ENCODE measurements at places on chromosomes 3 and 15. TPM values are rescaled to one million over a fixed set of nuclear protein-coding genes. Genes with fewer than 3 reads are reported as not detected.
A peak's percentile ranks its signal among the peaks of the same experiment; 100 is the strongest.

Gene RBMS3
- 3.0 TPM for total RNA-seq

Gene SLC27A2
- 33.5 TPM for total RNA-seq

Gene DPPA2
- total RNA-seq, result not detected

Gene IGDCC3
- not detected for total RNA-seq

DNA sequence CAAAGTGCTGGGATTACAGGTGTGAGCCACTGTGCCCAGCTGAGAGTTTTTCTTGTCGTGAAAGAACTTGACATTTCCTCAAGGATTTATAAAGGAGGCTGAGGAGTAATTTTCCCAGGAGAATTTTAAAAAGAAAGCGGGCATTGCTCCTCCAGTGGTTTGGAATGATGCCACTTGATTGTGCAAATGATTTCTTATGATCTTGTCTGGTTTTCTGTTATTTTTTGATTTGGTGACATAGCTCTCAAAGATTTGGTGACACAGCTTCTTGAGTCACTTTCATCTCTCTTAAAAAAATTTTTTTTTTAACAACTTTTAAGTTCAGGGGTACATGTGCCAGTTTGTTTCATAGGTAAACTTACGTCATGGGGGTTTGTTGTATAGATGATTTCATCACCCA is 24.6 kb upstream of the NFKBIZ start:
- peaks cover 15% of the 10 kb centered on the region for H3K36me3 ChIP-seq
- H3K27me3 ChIP-seq, result no peaks in the 10 kb centered on the region
- H3K4me3 ChIP-seq, result peak overlapping the region; percentile 4

DNA sequence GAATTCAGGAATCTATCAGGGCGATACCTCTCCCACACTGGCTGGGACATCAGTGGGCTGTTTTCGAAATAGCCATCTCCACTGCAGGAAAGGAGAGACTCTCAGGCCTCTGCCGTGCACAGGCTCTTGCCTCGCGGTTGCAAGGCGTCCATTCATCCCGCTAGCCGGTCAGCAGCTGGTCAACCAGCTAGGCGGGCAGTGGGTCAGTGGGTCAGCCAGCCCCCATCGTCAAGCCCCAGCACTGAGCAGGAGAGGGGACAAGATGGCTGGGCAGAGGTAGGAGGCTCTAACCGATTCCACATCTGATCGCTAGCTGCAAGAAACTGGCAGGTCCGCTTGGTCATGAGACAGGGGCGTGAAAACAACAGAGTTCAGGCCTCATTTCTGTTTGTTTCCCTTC is 45.1 kb downstream of the MUC4 start:
- no peak overlapping the region for H3K27ac ChIP-seq
- DNase-seq, result no peak
- no peak overlapping the region for H3K4me3 ChIP-seq
- no peaks in the 10 kb centered on the region for H3K36me3 ChIP-seq
- peaks cover 15% of the 10 kb centered on the region for H3K27me3 ChIP-seq

- no peaks in the 10 kb centered on the region for H3K4me1 ChIP-seq
- H3K36me3 ChIP-seq, result peaks cover 7% of the 10 kb centered on the region
- no peak overlapping the region for H3K27ac ChIP-seq
- no peaks in the 10 kb centered on the region for H3K27me3 ChIP-seq
These were observed 126.5 kb upstream of the CNTN6 start for GRCh38 chr3:966341-966740.

DNA sequence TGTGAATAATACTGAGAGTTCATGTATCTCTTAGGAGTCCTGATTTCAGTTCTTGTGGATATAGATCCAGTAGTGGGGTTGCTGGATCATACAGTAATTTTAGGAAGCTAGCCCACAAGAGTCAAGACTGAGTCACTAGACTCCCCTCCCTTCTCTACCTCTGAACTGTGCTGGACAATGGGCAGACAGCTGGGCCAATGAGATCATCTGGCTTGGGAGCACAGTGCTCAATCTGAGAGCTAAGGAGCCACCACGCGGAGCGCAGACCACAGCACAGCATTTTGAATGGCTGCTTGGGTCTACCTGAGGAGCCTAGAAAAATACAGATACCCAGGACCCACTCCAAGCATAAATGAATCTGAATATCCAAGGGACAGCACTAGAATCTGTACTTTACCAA is 32.5 kb downstream of the WNT5A start:
- H3K4me1 ChIP-seq, result no peaks in the 10 kb centered on the region
- no peaks in the 10 kb centered on the region for H3K27me3 ChIP-seq
- no peak for DNase-seq
- no peaks in the 10 kb centered on the region for H3K36me3 ChIP-seq

GRCh38 chr3:168267179-168267578 is 171.5 kb upstream of the GOLIM4 start:
- no peaks in the 10 kb centered on the region for H3K27me3 ChIP-seq
- no peak overlapping the region for H3K4me3 ChIP-seq
- no peak for DNase-seq
- H3K4me1 ChIP-seq, result no peaks in the 10 kb centered on the region
- H3K27ac ChIP-seq, result no peak overlapping the region

DNA sequence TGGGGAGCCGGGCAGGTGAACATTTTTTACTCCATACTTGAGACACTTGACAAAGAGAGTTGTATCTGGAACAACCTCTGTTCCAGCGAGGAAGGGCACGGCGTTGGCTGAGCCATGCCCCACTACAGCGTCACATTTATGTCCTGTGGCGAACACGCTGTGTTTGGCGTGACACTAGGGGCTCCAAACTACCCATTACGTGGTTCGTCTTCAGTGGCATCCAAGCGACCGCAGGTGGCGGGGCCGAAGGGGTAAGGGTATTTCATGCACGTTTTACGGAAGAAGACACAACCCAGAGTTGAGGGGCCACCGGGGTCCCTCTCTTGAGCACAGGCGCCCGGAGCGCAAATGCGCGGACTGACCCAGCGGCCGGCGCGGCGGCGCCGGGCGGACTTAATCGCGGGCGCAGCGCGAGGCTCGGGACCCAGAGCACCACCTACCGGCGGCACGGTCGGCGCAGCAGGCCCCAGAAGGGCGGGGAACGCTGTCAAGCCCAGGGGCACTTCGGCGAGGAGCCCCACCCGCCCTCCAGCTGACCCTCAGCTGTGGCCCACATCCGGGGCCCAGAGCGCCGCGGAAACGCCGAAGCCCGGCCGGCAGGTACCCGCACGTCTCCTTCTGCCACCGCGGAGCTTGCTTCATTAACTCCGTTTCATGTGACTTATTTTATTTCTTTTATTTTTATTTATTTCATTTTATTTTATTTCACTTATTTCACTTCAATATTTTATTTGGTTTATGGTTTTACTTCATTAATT is 36.4 kb upstream of the TRIM71 start:
- peaks cover 18% of the 10 kb centered on the region for H3K27me3 ChIP-seq
- no peak overlapping the region for H3K27ac ChIP-seq
- peak overlapping the region; percentile 93 for H3K4me3 ChIP-seq
- peaks cover 16% of the 10 kb centered on the region for H3K4me1 ChIP-seq
- DNase-seq, result peak; percentile 83

DNA sequence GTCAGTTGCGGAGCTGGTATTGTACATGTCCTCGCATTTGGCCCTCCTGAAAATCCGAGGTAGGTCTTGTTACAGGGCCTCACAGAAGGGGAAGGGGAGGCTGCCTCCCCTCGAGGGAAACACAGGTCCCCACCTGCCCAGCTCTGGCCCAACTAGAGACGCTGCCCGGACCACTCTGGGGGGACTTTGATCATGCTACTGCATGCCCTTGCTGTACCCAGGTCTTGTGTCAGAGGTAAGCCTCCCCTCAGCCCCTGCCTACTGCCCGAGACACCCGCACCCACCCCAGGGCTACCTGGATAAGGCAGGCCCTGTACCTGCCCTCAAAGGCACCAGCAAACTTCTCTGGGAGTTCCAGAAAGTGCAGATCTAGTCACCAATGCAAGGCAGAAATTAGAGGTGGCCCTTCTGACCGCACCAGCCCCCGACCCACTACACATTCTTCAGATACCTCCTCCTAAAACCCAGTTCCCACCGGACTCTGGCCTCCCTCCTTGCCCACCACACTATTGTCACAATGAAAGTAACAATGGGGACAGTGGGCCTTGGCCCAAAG is 981 bp upstream of the SCAP start:
- no peaks in the 10 kb centered on the region for H3K36me3 ChIP-seq
- H3K4me3 ChIP-seq, result peak overlapping the region; percentile 94
- no peaks in the 10 kb centered on the region for H3K27me3 ChIP-seq
- no peak for DNase-seq
- no peak overlapping the region for H3K27ac ChIP-seq
- peaks cover 37% of the 10 kb centered on the region for H3K4me1 ChIP-seq

- no peaks in the 10 kb centered on the region for H3K4me1 ChIP-seq
- peaks cover 10% of the 10 kb centered on the region for H3K27me3 ChIP-seq
- no peak overlapping the region for H3K27ac ChIP-seq
- no peak for DNase-seq
- no peak overlapping the region for H3K4me3 ChIP-seq
These were observed 17.4 kb downstream of the SLC6A1 start for GRCh38 chr3:11009898-11010297.

GRCh38 chr3:159989973-159990846 is 1.6 kb downstream of the IL12A start:
- no peaks in the 10 kb centered on the region for H3K36me3 ChIP-seq
- DNase-seq, result no peak
- H3K27me3 ChIP-seq, result peaks cover under 1% of the 10 kb centered on the region
- H3K27ac ChIP-seq, result no peak overlapping the region
- H3K4me1 ChIP-seq, result peaks cover 20% of the 10 kb centered on the region

DNA sequence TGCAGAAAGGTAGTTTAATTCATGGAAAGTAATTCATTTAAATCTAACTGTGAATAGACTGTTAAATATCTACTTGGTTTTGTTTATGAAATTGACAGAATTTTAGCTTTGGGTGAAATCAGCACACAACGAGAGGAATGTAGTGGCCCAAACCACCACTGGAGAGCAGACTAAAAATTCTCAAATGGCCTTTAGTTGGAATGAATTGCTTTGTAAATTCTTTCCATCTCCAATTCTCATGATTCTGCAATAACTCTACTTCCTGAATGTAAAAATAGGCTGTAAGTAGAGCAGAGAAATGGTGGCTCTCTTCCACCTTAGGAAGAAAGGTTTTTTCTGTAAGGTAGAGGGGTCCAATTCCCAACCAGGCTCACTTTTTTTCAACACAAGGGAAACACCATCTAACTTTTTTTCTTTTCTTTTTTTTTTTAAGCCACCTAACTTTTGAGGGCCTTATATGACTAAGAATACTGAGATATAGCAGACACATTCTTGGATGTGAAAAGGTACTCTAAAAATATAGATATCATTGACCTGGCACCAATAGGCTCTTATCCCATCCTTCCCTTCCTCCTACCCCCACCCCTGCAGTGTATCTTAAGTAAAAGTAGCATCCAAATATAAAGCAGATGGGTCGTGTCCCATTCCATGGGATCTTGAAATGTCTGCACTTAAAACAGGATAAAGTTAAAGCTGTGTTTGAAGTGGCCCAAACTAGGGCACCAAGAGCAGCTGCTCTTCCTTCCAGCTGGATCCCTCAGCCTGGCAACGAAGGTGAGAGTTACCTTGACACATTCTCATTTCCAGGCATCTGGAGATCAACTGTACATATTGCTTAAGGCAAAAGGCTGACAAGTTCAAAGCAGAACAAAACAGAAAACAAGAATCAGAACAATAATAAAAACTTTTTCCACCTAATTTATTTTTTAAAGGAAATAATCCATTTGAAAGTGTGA is 194.1 kb downstream of the TPRG1 start:
- no peak overlapping the region for H3K27ac ChIP-seq
- no peak for DNase-seq
- no peaks in the 10 kb centered on the region for H3K27me3 ChIP-seq
- H3K4me3 ChIP-seq, result no peak overlapping the region
- H3K4me1 ChIP-seq, result peaks cover 11% of the 10 kb centered on the region

GRCh38 chr3:190502946-190503345 is 10.9 kb upstream of the IL1RAP start:
- peaks cover 46% of the 10 kb centered on the region for H3K27me3 ChIP-seq
- H3K4me1 ChIP-seq, result peaks cover 4% of the 10 kb centered on the region
- no peak overlapping the region for H3K4me3 ChIP-seq
- no peak overlapping the region for H3K27ac ChIP-seq

GRCh38 chr3:57268416-57268815 is 24.1 kb downstream of the ASB14 start:
- no peak overlapping the region for H3K4me3 ChIP-seq
- no peaks in the 10 kb centered on the region for H3K4me1 ChIP-seq
- DNase-seq, result no peak
- no peak overlapping the region for H3K27ac ChIP-seq
- peaks cover 9% of the 10 kb centered on the region for H3K36me3 ChIP-seq

GRCh38 chr3:40309925-40310695 is 603 bp downstream of the EIF1B start:
- no peaks in the 10 kb centered on the region for H3K27me3 ChIP-seq
- peaks cover 20% of the 10 kb centered on the region for H3K36me3 ChIP-seq
- peaks cover 29% of the 10 kb centered on the region for H3K4me1 ChIP-seq
- DNase-seq, result peak; percentile 46
- H3K4me3 ChIP-seq, result peak overlapping the region; percentile 99

DNA sequence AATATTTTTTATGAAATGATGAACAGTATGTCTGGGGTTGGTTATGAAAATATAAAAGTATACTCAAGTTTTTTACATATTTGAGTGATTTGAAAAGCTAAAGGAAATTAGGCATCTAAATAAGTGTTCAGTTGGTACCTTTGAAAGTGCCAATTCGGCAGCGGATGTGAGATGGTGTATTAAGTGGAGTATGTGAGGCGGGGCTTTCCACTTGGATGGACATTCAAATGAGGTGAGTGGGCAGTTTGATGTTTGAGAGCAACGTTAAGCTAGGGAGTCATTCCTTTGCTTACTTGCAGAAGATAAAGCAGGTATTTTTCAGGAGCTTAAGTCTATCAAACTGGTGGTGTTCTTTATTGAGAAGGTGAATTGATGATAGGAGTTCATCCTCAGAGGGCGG is 189.0 kb upstream of the GOLIM4 start:
- no peaks in the 10 kb centered on the region for H3K4me1 ChIP-seq
- no peaks in the 10 kb centered on the region for H3K36me3 ChIP-seq
- H3K27ac ChIP-seq, result no peak overlapping the region
- no peaks in the 10 kb centered on the region for H3K27me3 ChIP-seq
- DNase-seq, result no peak

- H3K36me3 ChIP-seq, result no peaks in the 10 kb centered on the region
- H3K27ac ChIP-seq, result no peak overlapping the region
These were observed 48.5 kb downstream of the ITGA11 start for GRCh38 chr15:68383161-68384074.

GRCh38 chr3:189233225-189233858 is 61.6 kb downstream of the TPRG1 start:
- H3K27me3 ChIP-seq, result peaks cover 7% of the 10 kb centered on the region
- peaks cover 29% of the 10 kb centered on the region for H3K4me1 ChIP-seq
- H3K27ac ChIP-seq, result no peak overlapping the region
- H3K4me3 ChIP-seq, result no peak overlapping the region
- no peaks in the 10 kb centered on the region for H3K36me3 ChIP-seq

DNA sequence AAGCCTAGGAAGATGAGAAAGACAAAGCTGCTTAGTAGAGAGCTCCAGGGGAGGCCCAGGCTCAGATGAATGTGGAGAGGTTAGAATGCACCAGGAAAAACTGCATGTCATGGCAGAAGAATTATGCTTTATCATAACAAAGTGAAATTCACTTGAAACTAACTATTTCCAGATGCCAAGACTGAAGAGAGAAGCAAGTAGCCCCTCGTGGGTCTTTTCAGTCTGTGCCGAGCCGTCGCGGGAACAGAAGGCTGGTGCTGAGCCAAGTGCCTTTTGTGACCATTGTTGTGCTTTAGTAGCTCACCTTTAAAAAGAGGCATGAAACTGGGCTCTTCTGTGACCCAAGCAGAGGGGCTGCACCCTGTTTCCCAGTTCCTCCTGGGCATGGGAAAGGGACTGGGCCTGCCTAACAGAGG is 73.2 kb downstream of the CHDH start:
- H3K27ac ChIP-seq, result no peak overlapping the region
- H3K27me3 ChIP-seq, result peaks cover 35% of the 10 kb centered on the region
- DNase-seq, result no peak
- no peaks in the 10 kb centered on the region for H3K4me1 ChIP-seq

GRCh38 chr15:93087825-93088199 is 1.2 kb downstream of the RGMA start:
- H3K27ac ChIP-seq, result peak overlapping the region; percentile 87
- DNase-seq, result peak; percentile 66
- no peaks in the 10 kb centered on the region for H3K36me3 ChIP-seq
- H3K4me3 ChIP-seq, result peak overlapping the region; percentile 88
- H3K4me1 ChIP-seq, result peaks cover 7% of the 10 kb centered on the region
- H3K27me3 ChIP-seq, result peaks cover 62% of the 10 kb centered on the region

Data from activated T-cell treated with anti-CD3 and anti-CD28 coated beads, Interleukin-2, amount 50 U/mL, for 72 hours (primary cell).